ENCODE measurements at places on chromosomes 11 and 22. TPM values are rescaled to one million over a fixed set of nuclear protein-coding genes. Genes with fewer than 3 reads are reported as not detected.
A peak's percentile ranks its signal among the peaks of the same experiment; 100 is the strongest.

Gene RCOR2
- total RNA-seq: 2.4 TPM

Gene AQP11
- total RNA-seq: 0.26 TPM

DNA sequence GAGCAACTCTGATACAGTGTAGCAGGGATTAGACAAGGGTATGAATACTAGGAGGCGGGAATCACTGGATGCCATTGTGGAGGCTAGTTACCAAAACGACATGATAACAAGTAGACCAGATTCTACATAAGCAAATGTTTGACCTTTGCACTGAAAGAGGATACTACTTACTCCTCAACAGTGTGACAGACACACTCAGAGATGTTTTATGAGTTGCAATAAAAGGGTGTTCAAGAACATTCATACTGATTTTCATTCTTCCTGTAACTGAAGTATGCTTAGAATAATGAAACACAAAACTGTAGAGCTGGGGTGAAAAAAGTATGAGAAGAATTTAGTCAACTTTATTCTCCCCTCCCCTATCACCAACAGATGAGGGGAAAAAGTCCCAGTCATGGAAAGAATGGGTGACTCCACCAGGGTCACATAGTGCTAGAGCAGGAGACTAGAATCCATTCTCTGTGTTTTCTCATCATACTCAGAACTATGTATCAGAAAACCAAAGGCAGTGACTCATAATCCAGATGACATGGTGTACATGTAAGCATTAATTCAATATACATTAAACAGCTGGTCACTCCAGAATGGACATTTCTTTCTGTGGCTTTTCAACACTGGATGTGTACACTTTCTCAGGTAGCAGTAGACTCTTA is 32.8 kb downstream of the ARHGAP20 start:
- DNase-seq: peak; percentile 41

DNA sequence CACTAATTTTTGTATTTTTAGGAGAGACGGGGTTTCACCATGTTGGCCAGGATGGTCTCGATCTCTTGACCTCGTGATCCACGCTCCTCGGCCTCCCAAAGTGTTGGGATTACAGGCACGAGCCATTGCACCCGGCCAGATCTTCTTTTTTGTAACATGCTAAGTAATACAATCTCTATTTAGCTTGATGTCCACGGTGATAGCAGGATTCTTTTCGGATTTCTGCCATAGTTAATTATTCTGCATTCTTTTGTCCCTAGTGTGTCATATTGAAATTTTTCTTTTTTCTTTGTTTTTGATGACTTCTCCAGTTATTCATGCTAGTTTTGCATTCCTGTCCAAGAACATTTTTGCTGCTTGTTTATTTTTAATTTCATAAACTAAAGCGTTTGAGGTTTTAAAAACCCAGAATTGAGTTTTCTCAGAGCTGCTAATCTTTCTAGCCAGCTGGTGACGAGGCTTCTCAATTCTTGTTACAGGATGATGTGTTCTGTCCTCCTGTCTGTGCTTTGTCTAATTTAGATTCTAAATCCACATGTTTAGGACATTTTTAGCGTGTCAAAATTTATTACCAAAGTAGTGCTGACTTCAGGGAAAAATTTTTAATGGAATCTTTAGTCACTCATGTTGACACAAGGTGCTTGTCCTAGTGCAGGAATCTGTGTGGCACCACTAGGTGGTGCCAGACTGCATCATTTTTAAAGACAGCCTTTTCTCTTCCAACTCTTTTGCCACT is 21.8 kb downstream of the NF2 start:
- peak; percentile 64 for DNase-seq

DNA sequence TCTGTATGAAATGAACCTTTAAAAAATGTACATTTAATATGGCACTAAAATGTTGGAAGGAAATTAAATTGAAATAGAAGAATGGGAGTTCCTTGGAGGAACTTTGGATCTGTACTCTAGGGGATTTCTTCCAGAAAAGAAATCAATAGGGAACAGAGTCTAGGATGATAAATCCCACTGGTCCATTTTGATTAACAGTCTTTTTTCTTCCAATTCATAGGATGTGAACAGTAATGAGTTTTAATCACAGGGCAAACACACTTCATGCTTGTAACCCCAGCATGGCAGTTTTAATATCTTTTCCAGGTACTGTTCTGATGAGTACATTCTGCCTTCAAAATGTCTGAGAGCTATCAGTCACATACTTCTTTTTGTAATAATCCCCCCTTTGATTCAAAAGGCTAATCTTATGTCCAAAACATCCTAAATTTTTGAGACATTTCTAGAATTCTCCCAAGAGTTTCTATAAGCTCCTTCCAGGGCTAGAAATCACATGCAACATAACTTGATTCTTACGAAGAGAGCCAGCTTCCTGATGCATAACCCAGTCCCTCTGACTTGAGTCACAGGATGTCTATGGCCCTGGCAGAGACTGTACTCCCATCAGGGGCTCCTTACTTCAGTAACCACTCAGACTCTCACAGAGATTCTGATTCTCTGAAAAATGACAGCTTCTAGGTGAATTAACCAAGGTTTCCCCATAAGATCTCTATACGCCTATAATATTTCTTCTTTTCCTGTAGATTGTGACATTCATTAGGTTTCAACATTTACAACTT is 112.9 kb downstream of the SLC36A4 start:
- no peak for DNase-seq
